ENCODE measurements at places on chromosomes 6 and 20.

DNA sequence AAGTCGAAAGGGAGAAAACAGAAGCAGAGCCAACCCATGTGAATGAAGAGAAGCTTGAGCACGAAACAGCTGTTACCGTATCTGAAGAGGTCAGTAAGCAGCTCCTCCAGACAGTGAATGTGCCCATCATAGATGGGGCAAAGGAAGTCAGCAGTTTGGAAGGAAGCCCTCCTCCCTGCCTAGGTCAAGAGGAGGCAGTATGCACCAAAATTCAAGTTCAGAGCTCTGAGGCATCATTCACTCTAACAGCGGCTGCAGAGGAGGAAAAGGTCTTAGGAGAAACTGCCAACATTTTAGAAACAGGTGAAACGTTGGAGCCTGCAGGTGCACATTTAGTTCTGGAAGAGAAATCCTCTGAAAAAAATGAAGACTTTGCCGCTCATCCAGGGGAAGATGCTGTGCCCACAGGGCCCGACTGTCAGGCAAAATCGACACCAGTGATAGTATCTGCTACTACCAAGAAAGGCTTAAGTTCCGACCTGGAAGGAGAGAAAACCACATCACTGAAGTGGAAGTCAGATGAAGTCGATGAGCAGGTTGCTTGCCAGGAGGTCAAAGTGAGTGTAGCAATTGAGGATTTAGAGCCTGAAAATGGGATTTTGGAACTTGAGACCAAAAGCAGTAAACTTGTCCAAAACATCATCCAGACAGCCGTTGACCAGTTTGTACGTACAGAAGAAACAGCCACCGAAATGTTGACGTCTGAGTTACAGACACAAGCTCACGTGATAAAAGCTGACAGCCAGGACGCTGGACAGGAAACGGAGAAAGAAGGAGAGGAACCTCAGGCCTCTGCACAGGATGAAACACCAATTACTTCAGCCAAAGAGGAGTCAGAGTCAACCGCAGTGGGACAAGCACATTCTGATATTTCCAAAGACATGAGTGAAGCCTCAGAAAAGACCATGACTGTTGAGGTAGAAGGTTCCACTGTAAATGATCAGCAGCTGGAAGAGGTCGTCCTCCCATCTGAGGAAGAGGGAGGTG is 38.7 kb downstream of the ZBTB2 start:
- DNase-seq, result no peak

DNA sequence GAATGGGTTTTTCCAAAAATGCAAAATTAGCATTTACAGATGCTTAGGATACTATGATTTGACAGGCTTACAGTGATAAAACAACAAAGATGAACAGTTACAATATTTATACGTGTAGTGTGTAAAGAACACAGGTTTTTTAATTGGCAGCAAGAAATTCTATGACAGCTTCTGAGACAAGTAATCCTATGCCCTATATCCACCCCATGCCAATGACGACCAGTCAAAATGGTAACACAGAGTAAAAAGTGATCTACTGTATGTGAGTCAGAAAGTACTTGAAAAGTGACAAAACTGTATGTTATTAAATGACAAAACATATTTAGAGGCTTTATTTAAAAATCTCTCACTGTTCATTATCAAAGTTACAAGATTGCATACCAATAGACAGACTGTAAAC is 99.5 kb downstream of the PRDM1 start:
- DNase-seq, result no peak

DNA sequence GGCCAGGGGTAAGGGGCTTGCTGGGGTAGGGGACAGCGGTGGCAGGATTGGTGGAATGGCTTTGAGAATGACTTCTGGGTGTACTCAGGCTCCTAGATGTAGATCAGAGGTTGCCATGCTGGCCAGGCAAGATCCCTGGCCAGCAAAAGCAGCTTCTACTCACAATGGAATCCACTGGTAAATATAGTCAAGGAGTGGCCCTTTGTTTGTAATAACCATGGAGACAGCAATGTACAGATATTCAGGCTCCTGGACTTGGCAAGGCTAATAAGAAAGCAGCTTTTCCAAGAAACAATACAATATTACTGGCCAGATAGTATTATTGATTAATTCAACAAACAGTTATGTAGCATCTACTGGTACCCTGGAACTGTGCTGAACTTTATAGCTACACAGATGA is 37.9 kb downstream of the CDH26 start:
- peak; percentile 35 for DNase-seq

GRCh38 chr6:133591275-133591674 is 297.6 kb upstream of the TCF21 start:
- DNase-seq, result no peak

- no peak for DNase-seq
Measured at GRCh38 chr6:149500096-149500495, 15.3 kb upstream of the ZC3H12D start.

DNA sequence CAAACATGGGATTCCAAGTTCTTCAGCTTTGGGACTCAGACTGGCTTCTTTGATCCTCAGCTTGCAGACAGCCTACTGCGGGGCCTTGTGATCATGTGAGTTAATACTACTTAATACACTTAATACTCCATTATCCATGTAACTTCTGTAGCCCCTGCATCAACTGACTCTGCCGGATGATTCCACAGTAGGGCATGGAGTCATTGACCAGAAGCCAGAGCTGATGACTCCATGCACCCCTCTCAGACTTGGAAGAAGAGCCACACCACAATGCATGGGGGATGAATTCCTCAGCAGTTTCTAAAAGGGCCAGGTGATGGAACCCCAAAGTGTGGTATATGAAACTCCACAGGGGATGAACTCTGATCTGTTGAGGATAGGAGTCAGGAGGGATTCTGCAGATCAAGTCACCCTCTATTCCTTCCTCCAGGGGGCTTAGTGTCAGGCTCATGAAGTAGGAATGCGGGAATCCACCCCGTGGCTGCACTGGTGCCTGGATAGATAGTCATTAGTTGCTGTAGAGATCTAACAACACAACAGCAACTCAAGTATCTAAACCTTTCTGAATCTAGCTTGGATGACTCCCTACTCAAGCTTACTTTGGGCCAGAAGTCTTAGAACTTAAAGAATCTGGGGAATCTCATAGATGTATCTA is 70.2 kb downstream of the GPR6 start:
- DNase-seq, result no peak
